Islet precursor cell (in vitro differentiated cells): ENCODE measurements at places on chromosomes 4 and X.

- no peak for DNase-seq
These were observed 159.3 kb downstream of the PTCHD1 start for GRCh38 chrX:23493941-23494374.

GRCh38 chr4:110915301-110915700 is 292.4 kb upstream of the PITX2 start:
- DNase-seq, result no peak

DNA sequence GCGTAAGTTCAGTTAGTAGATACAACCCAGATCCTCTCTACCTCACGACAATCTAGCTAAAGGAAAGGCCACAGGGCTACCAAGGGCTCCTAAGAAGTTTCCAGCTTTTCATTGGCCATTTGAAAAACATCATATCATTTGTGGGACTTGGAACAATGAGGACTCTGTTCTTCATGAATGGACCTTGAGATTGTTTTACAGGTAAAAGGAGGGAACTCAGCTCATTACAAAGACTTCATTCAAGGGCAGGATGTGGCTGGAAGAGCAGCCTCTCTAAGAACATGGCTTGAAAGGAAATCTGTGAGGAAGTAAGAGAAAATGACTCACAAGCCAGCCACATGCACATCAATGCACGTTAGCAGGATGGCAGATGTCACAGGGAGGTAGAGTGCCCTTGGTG is 105.9 kb upstream of the SLC7A11 start:
- DNase-seq, result peak; percentile 83

GRCh38 chrX:130299279-130300009 is 30.7 kb upstream of the ZNF280C start:
- DNase-seq, result no peak

GRCh38 chrX:84259868-84260267 is 71.9 kb upstream of the RPS6KA6 start:
- no peak for DNase-seq

DNA sequence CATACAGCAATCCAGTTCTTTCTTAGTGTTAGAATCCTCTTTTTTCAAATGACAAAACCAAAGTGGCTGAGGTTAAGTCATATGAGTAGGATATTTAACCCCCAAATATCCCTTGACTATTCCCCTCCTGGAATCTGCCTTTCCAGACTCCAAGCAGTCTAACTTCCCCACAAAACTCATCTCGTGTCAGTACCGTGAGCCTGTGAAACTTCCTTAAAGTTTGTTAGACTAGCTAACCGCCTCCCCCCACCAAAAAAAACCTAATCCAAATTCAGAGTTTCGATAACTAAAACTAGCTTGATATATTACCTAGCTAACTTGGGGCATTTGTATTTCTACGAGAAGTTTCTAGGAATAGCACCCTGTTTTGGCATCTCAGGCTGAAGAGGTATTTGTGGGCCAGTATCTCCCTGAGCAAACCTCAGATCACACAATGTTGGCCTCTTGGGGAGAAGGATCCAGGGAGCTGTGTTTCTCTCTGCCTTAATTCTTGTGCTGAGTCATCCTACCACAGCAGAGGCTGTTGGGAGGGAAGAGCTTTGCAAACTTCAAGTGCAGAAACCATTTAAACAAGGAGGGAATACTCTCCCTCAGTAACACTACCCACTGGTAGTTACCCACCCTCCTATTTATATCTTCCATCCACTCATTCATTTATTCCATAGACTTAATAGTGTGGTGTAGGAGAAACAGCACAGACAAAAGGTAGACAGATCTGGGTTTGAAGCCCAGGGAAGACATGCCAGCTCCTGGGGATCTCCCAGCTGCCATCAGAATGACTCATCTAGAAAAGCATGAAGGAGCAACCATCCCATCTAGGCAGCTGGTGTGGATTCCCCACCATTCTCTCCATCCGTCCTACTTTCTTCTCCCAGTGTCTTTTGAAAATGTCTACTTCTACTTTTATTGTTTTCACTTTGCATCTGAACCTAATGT is 39.3 kb upstream of the TXK start:
- peak; percentile 80 for DNase-seq

- DNase-seq, result no peak
These were observed 58.5 kb upstream of the PRDM8 start for GRCh38 chr4:80138551-80139538.

GRCh38 chrX:17817251-17817650 is 43.8 kb downstream of the RAI2 start:
- DNase-seq, result no peak

- DNase-seq, result peak; percentile 56
These were observed 6.8 kb upstream of the CLCN5 start for GRCh38 chrX:49915361-49916222.

- DNase-seq, result no peak
These were observed 78.9 kb downstream of the SLC10A7 start for GRCh38 chr4:146442801-146443200.
